NCI-H1417 treated with DMSO at 0.1 percent for 48 hours (cell line): ENCODE measurements at places on chromosomes 16 and 17.

DNA sequence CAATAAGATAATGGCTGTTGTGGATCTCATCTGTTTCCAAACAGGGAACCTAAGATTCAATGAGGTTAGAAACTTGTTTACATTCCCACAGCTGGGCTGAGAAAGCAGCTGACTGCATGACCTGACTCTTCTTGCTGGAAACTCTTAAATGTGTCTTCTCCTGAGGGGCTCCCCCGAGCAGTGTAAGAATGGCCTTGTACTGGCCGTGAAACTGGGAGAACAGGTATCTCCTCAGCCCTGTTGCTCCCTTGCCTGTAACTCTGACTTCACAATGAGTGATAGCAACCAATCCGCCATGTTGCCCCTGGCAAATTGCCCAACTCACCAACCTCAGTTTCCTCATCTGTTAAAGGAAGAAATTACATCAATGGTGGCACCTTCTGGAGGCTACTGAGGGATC is 59.1 kb upstream of the CCL2 start:
- no peak for DNase-seq

GRCh38 chr16:79127766-79128165 is 472.8 kb downstream of the MAF start:
- DNase-seq, result no peak

DNA sequence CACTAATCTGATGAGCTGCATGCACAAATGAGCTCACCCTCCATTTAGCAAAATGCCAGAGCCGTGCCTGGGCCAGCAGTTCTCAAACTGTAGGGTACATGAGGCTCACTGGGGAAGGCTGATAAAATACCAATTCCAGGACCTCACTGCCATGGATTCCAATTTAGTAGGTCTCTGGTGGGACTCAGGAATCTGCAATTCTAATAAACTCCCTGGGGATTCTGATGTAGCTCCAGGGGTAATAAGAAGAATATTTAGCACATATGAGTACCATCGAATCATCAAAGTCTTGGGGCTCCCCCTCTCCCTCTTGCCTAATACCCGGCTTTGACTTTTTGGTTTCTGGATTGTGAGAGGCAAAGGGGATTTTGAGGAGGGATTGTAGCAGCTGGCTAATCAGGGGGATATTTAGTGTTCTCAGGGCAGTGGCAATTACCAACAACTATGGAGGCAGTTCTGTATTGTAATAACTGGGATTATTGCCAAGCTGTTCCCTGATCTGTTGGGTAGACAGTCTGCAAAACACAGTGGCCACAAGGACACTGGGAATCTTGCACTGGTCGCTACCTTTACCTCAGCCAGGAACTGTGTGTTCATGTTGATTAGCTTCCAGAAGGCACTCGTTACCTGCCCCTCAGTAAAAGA is 140.4 kb downstream of the SHISA9 start:
- DNase-seq, result no peak

DNA sequence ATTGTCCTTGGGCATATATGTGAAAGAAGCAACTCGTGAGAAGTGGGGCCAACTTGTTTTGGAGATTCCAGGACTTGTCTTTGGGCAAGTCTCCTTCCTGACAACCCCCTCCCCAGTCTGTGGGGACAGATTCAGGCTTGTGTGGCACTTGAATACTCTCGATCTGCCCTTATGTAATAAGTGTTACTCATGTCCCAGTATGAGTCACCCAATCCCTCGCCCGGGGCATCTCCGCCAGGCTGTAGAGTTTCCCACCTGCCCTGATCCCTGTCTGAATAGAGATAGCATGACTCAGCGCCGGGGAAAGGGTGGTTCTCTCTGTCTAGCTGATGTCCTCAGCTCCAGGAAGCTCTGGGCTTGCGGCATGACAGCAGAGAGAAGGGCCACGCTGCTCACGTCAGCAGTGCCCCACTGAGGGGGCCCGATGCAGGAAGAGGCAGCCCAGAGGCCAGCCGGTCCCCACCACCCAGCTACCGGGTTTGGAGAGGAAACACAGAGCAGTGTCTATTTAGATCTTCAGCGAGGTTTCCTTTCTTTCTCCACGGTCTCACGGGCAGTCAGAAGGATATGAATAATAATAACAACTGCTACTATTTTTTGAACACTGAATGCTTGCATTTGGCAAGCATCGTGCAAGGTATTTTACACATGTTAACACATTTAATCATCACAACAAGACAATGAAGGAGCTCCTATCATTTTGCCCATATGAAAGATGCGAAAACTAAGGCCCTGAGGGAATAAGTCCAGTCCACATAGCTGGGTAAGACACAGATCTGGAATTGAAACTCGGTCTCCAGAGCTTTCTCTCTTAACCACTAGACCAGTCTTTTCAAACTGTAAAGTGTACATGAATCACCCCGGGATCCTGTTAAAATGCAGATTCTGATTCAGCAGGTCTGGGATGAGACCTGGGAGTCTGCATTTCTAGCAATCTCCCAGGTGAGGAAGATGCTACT is 426.7 kb upstream of the MAF start:
- no peak for DNase-seq

- DNase-seq, result no peak
Measured at GRCh38 chr17:45139533-45139920, 4.0 kb downstream of the ACBD4 start.

DNA sequence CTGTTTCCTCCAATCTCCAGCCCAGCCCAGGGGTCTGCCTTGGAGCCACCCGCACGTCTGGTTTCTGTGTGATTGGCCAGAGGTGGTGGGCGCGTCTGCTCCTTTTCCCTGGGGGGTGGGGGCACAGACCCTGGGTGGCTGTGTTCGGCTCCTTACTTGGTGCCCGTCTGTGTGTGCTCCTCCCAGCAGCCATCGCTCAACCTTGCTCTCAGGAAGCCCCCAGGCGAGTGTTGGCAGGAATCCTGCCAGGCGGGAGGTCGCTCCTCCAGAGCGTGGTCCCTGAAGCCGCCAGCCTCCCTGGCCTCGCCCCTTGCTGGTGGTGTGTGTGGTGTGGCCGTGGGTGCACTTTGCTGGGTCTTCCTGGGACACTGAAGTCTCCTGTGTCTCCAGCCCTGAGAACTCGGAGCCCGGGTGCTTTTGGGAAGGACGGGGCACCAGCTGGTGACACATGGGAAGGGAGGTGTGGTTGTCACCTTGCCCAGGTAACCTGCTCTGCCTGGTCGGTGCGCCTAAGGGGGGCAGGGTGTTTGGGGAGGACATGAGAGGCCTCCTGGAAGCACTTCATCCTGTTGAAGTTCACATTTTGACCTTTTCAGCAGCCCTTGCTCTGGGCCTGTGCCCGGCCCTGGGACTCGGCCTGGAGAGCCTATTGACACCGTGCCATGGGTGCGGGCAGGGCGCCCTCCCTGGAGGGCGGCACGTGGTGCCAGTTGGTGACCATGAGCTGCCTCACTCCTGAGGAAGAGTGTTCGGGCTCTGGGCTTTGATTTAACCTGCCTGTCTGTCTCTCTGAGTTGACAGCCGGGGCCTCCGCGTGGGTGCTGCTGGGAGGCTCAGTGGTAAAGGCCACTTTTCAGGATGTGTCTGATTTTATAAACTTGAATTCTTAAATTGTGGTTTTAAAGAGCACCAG is 49.0 kb upstream of the ZNF750 start:
- DNase-seq, result no peak

- DNase-seq, result no peak
Measured at GRCh38 chr16:11688520-11688886, 20.2 kb downstream of the SNN start.

GRCh38 chr17:48024149-48025039 is 13.2 kb downstream of the COPZ2 start:
- no peak for DNase-seq

- DNase-seq, result no peak
Measured at GRCh38 chr17:79936641-79937381, 97.6 kb upstream of the CBX4 start.

DNA sequence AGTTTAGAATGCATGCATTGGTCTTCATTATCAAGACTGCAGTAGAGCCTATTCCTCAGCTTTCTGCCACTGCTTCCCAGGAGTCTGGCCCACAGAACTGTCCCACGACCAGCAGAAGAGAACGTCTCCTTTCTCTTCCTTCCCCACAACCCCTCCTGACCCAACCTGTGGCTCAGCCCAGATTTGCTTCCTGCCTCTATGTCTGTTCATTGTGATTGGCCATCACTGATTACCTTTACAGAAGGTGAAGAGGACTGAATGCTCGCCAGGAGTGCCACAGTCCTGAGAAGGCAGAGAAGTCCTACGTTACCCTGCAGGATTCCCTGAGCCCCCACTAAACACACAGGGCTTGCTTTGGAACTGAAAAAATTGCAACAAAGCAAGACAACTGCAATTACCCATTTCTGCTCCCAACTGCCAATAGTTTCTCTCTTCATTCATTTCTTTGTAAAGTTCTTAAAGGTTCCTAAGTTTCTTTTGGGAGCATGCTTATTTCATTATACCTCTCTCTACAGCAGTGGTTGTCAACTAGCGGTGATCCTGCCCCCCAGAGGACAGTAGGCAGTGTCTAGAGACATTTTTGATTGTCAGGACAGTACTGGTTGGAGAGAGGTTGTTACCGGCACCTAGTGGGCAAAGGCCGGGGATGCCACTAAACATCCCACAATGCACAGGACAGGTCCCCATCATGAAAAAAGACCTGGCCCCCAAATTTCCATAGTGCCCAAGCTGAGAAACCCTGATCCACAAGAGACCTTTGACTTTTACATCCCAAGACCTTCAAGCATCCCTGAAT is 4.5 kb upstream of the NAT9 start:
- no peak for DNase-seq

DNA sequence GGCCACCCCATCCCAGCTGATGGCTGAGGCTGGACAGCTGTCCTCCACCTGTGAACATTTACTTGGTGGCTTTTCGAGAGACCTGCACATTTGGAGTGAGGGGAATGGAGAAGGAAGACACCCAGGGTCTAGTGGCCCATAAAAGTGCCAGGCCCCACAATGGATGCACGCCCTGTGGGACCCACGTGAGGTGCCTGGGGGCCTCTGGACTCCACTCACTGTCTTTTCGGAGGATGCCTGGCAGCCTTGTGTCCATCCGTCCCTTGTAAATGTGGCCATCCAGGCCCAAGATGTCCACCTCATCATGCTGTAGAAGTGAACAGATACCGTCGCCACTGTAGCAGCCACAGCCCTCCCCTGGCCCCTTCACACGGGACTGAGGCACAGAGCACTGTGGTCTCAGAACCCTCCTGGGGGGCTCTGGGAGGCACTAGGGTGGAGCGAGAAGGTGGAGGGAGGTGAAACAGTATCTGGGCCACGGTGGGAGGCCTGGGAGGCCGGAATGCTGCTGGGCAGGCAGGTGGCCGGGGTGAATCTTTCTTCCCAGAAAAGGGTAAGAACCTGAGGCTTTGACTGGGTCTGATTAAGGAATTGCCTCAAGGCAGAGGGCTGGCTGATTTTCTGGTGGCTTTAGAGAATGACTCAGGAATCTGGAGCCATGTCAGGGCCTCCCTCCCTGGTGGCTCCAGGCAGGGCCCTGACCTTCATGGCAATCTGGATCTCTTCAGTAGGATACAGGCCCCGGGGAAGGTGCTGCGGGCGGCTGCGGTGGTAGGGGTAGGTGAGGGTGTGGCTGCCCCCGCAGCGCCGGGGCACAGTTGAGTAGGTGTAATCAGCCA is 11.5 kb downstream of the UBALD2 start:
- no peak for DNase-seq

DNA sequence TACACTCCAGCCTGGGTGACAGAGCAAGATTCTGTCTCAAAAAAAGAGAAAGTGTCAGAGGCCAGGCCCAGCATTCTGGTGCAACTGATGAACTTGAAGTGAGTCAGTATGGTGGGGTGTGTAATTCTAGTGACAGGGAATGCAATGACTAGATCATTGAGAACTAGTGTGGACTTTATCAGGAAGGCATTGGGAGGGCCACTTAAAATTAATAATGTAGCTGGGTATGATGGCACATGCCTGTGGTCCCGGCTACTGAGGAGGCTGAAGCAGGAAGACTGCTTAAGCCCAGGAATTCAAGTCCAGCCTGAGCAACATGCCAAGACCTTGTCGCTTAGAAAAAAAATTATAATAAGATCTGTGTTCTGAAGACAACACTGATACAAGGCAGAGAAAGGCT is 90.8 kb downstream of the STX8 start:
- DNase-seq, result no peak

- no peak for DNase-seq
Measured at GRCh38 chr16:81520560-81521135, 76.0 kb downstream of the CMIP start.

GRCh38 chr17:66183529-66183928 is 8.4 kb downstream of the CEP112 start:
- DNase-seq, result no peak

DNA sequence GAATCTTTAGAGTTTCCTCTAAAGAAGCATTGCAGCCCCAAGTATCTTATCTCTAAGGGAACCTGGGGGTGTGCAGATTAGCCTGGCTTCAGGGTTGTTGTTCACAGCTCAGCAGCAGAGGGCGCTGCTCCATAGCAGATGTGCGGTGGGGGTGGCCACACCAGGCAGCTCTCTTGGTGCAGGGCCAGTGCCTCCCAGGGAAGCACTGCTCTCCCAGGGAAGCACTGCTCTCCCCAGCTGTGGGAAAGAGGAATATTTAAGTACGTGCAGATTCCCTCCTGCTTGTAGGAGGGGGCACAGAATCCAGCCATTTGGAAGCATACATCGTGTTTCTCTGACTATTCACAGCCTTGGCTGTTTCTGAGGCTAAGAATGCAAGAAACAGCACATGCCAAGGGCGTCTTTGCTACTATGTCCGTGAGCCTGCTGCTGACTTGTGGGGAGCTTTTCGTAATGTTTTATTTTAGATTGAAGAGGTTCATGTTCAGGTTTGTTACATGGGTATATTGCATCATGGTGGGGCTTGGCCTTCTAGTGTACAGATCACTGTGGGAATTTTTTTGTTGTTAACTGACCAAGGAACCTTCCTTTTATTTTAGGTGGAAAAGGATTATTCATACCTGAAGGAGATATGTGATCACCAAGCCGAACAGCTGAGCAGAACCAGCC is 217.8 kb downstream of the SPECC1 start:
- DNase-seq, result no peak

DNA sequence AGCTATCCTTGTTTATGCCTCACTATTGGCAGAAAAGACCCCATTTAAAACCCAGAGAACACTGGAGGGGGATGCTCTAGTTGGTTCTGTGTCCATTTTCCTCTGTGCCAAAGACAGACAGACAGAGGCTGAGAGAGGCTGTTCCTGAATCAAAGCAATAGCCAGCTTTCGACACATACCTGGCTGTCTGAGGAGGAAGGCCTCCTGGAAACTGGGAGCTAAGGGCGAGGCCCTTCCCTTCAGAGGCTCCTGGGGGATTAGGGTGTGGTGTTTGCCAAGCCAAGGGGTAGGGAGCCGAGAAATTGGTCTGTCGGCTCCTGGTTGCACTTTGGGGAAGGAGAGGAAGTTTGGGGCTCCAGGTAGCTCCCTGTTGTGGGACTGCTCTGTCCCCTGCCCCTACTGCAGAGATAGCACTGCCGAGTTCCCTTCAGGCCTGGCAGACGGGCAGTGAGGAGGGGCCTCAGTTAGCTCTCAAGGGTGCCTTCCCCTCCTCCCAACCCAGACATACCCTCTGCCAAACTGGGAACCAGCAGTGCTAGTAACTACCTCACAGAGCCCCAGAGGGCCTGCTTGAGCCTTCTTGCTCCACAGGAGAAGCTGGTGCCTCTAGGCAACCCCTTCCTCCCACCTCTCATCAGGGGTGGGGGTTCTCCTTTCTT is 56.1 kb downstream of the IGF2BP1 start:
- DNase-seq, result no peak

- no peak for DNase-seq
Measured at GRCh38 chr16:17261197-17261858, 209.4 kb downstream of the XYLT1 start.

- DNase-seq, result no peak
Measured at GRCh38 chr17:67503739-67504138, 126.7 kb downstream of the PITPNC1 start.

GRCh38 chr16:57798953-57799599 is 3.2 kb downstream of the KIFC3 start:
- DNase-seq, result no peak

GRCh38 chr17:71329310-71330098 is 791.3 kb upstream of the SOX9 start:
- DNase-seq, result no peak
